ENCODE measurements at places on chromosomes 2 and 18.
A peak's percentile ranks its signal among the peaks of the same experiment; 100 is the strongest.

DNA sequence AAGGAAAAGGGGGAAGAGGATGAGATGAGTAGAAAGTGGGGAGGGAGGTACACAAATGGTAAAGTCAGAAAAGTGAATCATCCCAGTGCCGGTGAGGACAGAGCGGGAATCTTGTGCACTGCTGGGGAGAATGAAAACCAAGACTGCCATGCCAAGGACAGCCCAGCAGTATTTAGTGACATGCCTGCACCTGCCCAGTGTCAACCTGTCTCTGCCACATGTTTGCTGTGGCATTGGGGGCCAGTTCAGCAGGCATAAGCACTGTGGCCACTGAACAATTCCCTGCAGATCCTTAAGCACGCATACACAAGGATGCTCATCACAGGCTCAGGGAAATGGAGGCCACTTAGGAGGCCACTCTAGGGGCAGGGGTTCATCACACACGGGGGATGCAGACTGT, 5.2 kb upstream of the KCNK3 start:
- DNase-seq = no peak

DNA sequence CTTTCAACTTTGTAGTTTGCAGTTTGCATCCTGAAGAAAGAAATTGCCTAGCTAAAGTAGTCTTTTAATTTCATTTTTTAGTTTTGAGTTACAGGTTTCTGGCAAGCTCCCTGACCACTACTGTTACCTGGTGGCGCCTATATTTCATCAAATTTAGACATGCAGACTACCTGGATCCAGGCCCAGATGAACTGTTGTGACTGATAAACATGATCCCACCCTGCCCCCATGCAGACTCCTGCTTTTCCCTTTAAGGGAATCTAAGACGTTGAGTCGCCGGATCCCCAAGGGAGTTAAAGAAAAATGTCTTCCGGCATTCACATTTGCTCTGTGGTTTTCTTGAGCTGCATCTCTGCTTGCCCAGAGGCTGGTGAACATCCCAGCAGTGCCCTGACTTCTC, 22.2 kb downstream of the METAP1D start:
- DNase-seq = no peak

DNA sequence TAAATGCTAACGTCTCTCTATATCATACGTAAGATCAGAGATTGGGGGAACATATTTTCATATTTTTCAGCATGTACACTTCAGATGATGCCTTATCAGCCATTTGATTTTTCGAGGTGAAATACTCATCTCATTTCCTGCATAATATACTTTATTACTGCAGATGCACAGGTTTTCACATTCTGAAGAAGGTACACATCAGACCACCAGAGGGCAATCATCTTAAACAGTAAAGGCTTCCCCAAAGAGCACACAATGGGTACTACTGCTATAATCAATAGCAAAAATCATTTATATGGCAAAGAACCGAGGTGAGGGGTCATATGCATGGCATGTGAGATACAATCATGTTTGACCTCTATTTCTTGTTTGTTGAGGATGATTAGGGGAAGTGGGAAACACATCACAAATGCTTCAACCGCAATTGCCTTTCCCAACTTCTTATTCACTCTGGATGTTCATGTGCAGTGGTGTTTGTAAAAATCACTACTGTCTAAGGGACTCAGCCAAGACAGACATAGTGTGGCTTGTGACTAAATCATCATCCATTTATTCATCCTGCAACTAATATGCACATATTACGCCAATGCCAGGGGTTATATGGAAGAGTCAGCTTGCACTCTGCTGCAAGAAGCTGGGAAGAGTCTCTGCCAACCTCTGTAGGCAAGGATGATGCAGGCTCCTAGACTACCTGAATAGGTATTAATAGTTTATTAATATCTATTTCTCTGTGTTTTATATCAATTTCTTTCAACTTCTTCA, 118.7 kb downstream of the EPB41L3 start:
- no peak for DNase-seq

GRCh38 chr2:54176577-54176976, 61.2 kb downstream of the ACYP2 start:
- DNase-seq = peak; percentile 27

DNA sequence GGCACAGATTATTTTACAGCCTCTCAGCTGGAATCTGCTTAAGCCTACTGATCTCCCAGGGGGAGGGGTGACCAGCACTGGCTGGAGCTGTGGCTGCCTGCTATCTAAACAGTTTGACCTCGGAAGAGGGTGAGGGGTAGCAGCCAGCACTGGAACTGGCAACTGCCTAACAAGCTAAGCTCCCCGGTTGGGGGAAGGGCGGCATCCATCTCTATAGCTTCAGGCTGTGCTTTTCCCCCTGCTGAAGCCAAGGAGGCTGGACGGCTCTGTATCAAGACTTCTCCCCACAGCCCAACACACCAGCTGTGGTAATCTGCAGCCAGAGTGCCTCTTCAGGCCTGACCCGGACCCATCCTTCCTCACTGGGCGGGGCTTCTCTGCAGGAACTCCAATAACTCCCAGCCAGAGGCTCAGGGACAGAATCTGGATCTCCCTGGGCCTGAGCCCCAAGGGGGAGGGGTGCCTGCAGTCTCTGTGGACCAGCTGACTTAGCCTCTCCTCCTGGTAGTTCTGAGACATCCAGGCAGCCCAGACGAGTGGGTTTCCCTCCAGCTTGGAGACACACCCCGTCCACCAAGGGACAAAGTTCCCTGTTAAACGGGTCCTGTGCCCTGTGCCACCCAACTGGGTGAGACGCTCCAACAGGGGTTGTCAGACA, 560.2 kb downstream of the LRP1B start:
- DNase-seq = no peak

GRCh38 chr2:881204-881918, 69.3 kb upstream of the SNTG2 start:
- no peak for DNase-seq

DNA sequence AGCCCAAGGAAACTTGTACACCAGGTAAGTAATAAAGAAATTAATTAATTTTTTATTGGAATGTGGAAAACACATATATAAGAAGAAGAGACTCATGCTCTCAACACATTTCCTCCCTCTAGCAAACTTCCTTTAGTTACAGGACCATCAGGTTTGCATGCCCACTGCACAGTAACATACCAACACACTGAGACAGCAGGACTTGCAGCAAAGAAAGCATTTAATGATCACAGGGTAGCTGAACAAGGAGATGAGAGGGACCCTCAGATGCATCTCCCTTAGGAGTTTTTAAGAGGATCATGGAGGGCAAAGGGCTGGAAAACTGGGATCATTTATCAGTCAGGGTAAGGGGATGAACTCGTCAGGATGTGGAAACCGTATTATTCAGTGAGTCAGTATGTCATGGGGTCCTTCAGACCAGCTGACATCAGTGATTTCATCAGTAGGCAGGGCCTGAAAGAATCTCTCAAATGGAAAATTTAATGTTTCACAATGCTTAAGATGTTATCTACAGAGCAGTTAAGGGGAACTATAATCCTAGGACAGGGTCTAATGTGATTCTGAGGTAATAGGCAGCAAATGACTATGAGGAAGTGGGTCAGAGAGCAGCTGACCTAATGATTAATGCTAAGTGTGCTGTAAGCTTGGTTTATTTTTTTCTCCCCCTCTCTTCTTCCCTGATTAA, 193.8 kb upstream of the RND3 start:
- DNase-seq = no peak

DNA sequence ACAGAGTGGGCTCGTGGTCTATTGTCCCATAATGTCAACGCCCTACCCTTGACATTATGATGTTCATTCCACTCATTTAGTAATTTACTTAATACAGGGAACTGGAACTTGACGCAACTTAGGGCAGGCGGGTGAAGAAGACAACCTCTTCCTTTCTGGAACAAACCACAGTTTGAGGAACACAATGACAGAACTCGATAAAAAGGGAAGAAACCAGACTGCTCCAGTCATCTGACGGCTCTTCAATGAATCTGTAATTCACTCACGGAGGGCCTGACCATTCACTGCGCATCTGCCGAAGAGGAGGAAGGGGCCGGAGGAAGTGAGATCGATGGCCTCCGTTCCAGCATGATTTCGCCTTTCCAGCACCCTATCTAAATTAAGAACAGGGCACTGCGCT, 83.2 kb downstream of the BCL2 start:
- DNase-seq = no peak

DNA sequence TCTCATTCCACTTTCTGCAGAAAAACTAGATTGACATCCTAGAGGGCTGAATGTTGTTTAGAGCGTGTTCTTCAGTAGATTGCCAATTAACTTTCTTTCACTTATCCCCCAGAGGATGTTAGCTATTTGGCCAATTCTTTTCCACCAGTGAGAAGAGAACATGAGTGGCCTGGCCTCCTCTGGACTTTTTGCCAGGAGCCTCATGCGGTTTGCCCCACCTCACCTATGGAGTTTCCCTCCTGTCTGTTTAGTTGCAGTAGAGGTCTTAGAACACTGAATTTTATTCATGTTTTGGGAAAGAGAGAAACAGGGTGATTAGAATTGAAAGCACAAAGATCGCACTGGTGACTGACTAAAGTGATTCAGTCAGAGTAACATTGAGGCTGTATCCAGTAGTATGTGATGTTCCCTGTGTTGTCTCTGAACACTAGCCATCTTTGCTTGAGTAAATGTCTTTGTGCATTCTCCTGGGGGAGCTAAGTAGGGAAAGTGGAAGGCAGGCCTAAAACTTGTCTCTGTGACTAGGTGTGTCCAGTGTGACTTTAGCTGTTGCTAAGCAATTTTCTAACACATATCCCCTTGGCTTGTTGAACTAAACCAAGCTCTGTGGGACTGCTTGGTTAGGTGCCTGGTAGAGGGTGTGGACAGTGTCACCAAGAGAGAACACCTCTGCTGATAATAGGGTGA, 34.0 kb downstream of the UGP2 start:
- DNase-seq = no peak

DNA sequence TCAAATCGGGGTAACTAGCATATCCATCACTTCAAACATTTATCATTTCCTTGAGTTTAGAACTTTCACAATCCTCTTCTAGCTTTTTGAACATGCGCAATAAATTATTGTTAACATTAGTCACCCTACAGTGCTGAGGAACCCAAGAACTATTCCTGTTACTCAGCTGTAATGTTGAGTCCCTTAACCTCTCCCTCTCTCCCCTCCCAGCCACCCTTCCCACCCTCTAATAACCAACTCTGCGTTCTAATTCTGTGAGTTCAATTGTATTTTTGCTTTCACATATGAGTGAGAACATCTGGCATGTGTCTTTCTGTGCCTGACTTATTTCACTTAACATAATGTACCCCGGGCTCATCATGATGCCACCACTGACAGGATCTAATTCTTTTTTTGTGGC, 78.6 kb upstream of the RANBP2 start:
- no peak for DNase-seq

- DNase-seq = no peak
Observed at GRCh38 chr18:23740105-23740830, 51.0 kb downstream of the LAMA3 start.

DNA sequence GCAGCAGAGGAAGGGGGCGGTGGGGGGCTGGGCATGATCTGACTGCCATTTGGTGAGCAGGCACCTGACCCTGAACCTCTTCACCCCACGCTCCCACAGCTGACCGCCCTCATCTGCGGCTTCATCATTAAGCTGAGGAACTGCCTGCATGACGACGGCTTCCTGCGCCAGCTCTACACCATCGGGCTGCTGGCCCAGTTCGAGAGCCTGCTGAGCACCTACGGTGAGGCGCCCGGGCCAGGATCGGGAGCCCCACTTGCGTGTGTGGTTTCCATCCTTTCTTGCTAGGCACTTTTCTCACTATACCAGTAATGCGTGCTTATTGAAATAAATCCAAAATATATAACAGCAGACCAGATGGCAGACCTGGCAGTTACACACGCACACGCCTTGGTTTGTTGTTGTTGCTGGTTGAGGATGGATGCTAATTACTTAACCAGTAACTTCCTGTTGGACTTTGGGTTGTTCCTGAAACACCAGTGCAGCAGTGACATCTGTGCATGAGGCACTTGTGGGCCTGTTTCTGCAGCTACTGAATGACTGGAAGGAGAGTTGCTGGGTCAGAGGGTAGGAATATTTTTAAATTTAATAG, 43.7 kb downstream of the COA5 start:
- no peak for DNase-seq

GRCh38 chr2:98637401-98638147, 29.2 kb downstream of the UNC50 start:
- DNase-seq = peak; percentile 69

DNA sequence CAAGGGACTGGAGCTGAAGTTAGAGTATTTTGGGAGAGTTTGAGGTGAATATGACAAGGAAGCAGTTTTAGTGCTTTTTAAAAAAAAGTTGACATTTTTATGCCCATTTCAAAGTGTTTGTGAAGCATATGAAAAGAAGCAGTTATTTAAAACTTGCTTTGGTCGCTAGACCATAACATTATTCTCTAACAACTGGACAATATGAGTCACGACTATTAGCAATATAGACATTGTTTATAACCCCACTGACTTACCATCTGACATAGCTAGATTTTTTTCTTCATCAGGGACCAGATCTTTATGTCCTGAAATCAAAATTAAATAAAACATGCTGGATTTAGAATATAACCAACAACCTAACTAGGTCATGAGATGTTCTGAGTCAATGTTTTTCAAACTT, 22.6 kb upstream of the DYTN start:
- no peak for DNase-seq

- DNase-seq = no peak
Observed at GRCh38 chr18:36594621-36595020, 234.2 kb downstream of the TPGS2 start.

DNA sequence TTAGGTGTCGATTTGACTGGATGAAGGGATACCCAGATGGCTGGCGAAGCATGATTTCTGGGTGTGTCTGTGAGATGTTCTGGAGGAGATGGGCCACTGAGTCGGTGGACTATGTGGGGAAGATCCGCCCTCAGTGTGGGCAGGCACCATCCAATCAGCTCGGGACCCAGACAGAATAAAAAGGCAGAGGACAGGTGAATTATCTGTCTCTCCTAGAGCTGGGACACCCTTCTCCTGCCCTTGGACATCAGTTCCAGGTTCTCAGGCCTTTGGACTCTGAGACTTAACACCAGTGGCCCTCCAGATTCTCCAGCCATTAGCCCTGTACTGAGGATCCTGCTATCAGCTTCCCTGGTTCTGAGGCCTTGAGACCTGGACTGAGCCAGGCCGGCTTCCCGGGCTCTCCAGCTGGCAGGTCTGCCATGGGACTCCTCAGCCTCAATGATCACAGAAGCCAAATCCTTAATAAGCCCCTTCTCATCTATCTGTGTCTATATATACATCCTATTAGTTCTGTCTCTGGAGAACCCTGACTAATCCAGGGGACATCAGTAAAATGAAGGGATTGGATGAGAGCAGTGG, 11.7 kb downstream of the PROC start:
- DNase-seq = no peak

DNA sequence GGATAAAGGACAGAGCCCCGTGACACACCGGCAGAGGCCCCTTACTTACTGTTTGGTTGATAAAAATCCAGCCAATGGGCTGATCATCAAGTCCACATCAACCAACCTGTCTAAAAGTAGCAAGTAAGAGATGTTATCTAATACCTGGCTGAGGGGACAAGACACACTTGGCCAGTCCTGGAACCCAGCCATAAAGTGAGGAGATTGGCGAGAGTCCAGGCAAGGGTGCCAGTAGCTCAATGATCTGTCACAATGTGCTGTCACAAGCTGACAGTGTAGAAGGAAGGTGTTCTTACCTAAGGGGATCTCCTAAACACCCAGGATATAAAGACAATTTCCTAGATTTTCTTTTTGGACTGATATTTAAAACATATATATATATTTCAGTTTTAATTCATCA, 61.7 kb upstream of the IL1R2 start:
- no peak for DNase-seq

- DNase-seq = no peak
Observed at GRCh38 chr2:25259737-25260124, 82.0 kb downstream of the DNMT3A start.

GRCh38 chr18:3209859-3210569, 9.8 kb downstream of the MYOM1 start:
- no peak for DNase-seq

GRCh38 chr18:28281400-28281799, 104.5 kb upstream of the CDH2 start:
- no peak for DNase-seq

Data from activated CD4-positive, alpha-beta T cell treated with anti-CD3 and anti-CD28 coated beads for 36 hours (primary cell).